ENCODE measurements at places on chromosomes 3 and 15. TPM values are rescaled to one million over a fixed set of nuclear protein-coding genes. Genes with fewer than 3 reads are reported as not detected.

Gene ACP3
- 0.63 TPM for total RNA-seq

Gene TM6SF1
- 15.0 TPM for total RNA-seq

Gene PLCL2
- 95.8 TPM for total RNA-seq

Gene PPARG
- 1.3 TPM for total RNA-seq

Gene C3orf20
- total RNA-seq = 0.31 TPM

Gene SLC9C1
- total RNA-seq = not detected

Gene GNAT1
- total RNA-seq = not detected

Gene IL5RA
- total RNA-seq = 1.3 TPM

Gene UROC1
- total RNA-seq = not detected

Gene CCRL2
- 1.9 TPM for total RNA-seq
